GM23338 (cell line): ENCODE measurements at places on chromosomes 3 and 15. TPM values are rescaled to one million over a fixed set of nuclear protein-coding genes. Genes with fewer than 3 reads are reported as not detected.

GRCh38 chr3:81651139-81651538, 110.3 kb downstream of the GBE1 start:
- no peak for DNase-seq

DNA sequence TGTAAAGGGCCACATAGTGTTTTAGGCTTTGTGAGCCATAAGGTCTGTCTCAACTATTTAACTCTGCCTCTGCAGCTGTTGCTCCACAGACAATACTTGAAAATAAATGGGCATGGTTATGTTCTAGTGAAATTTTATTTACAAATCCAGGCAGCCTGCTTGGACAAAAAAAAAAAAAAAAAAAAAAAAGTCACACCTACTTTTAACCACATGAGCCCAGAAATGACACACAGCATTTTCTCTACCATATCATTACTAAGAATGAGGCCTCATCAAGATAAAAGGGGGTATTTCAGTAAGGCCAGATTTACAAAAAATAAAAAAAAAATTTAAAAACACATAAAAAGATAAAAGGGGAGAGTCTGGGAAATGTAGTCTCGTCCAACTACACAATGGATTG, 1.7 kb upstream of the NGLY1 start:
- no peak for DNase-seq

DNA sequence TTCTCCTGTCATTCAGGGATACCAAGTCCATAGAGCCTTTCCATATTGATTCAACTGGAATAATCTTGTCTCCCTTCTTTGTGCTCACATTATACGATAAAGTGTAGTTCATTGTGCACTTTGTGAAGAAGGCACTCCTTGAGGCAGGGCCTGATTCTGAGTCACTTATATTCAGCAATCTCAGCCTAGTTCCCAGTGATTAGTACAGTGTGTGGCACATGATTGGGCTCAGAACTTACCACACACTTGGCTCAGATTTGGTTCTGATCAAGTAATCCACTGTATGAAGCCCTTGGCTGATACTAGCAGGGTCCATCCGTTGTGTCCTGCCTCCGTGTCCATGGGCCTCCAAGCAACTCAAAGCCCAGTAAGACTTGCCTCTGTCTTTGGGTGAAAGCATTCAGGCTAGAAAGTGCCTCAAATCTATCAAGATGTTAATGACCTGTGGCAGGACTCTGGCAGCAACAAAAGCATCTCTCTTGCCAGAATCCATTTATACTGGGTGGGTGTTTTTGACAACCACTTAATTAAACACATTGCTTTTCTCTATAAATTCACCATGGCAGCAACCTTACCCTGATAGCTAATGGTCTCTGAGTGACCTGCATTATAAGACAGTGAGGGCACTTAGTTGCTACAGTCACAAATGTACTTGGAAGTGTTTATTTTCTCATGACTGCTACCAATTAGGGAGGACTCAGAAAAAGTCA, 51.3 kb downstream of the TPRG1 start:
- DNase-seq: no peak

DNA sequence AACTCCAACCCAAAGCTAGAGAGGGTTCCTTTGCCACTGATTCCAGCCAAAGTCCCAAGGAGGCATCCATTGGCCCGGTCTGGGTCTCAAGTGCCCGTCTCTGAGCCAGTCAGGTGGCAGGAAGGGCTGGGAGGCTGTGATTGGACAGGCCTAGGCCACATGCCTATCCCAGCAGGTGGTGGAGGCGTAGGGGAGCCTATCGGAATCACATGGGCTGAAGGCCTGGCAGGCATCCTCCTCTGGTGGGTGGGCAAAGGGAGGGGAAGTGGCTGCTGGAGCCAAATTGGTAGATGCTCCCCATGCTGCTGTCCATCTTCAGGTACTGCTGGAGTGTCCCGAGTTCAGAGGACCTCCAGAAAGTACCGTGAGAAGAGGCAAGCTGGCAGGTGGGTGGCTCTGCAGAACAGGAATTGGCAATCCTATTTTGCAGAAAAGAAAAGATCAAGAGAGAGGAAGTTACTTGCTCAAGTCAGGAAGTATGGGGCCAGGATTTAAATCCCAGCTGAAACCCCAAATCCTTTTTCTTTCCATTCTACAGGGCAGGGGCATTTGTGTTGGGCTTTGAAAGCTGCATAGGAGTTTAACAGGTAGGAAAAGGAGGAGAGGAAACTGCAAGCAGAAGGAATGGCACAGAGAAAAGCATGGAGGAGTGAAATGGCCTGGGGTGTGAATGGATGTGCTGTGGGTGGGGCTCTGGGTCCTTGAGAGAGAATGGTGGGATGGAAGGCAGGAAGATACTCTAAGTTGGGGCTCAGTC, 3.7 kb downstream of the CHST13 start:
- DNase-seq: no peak

DNA sequence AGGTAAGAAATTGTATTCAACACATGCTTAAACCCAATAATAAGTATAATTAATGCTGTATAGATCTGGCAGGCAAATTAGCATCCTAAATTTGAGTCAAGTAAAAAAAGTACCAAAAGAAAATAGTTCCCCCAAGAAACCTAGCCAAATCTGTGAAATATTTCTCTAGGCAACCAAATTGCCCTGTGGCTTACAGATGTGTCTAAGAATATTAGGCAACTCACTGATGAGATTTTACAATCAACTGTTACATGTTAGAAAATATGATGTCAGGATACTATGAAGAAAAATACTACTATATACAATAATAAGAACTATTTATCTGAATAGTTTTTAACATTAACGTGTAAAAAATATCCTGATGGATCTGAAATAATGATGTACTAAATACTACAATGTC, 397.1 kb downstream of the TIGIT start:
- no peak for DNase-seq

- DNase-seq: peak; percentile 93
Measured at GRCh38 chr3:115698851-115699591, 75.7 kb downstream of the GAP43 start.

DNA sequence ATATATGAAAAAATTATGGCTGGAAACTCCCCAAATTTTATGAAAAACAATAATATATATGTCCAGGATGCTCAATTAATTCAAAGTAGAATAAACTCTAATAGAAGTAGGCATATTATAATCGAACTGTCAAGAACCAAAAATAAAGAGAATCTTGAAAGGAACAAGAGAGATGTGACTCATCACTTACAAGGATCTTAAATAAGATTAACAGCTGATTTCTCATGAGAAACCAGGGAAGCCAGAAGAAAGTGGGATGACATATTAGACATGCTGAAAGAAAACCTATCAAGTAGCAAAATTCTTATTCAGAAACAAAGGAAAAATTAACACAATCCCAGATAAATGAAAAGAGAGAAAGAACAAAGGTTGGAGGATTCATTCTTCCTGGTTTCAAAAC, 66.8 kb downstream of the FAIM start:
- DNase-seq: no peak

GRCh38 chr3:120688121-120688520, 6.1 kb upstream of the HGD start:
- DNase-seq: no peak

- DNase-seq: no peak
Measured at GRCh38 chr3:129224984-129225393, 24.4 kb upstream of the COPG1 start.

- DNase-seq: peak; percentile 52
Measured at GRCh38 chr15:31338879-31339557, 12.4 kb downstream of the KLF13 start.

GRCh38 chr3:32973982-32974381, 22.5 kb downstream of the CCR4 start:
- no peak for DNase-seq

DNA sequence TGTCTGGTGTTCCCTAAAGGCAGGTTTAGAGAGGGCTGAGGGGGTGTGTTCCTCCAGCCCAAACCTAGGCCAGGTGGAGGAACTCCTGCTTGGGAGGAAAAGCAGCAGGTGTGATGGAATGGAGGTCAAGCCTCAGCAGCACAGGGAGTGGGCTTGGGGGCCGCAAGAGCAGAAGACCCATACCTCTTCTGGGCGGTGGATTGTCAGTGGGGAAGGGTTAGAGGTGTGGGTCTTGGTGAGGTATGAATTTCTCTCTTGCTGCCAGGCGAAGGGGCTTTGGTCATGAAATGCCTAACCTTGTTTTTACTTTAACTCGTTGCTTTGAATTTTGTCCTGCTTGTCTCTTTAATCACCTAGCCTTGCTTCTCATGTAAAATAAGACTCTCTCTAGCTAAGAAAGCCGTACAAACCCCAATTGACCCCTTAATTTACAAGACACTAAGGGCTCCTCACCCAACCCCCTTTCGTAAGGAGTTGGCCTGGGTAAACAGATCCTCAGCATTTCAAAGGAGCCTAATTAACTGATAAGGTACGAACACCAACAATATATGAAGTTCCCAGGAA, 38.9 kb downstream of the DHX30 start:
- DNase-seq: peak; percentile 79

STIMATE gene
- 23.6 and 24.3 TPM in 2 replicates for total RNA-seq

- no peak for DNase-seq
Measured at GRCh38 chr3:186901135-186901734, 29.1 kb upstream of the ST6GAL1 start.

KBTBD12 gene
- total RNA-seq: 0.23 and 0.69 TPM in 2 replicates

HOMER2 gene
- 23.9 and 30.9 TPM in 2 replicates for total RNA-seq

- no peak for DNase-seq
Measured at GRCh38 chr3:68207327-68207726, 552.9 kb upstream of the SUCLG2 start.

LRRIQ4 gene
- total RNA-seq: not detected in 2 replicates

- DNase-seq: no peak
Measured at GRCh38 chr3:47541583-47542108, 28.1 kb upstream of the ELP6 start.

CYP11A1 gene
- total RNA-seq: 1.7 and 3.3 TPM in 2 replicates

IRAK2 gene
- total RNA-seq: 0.85 and 1.4 TPM in 2 replicates

DNA sequence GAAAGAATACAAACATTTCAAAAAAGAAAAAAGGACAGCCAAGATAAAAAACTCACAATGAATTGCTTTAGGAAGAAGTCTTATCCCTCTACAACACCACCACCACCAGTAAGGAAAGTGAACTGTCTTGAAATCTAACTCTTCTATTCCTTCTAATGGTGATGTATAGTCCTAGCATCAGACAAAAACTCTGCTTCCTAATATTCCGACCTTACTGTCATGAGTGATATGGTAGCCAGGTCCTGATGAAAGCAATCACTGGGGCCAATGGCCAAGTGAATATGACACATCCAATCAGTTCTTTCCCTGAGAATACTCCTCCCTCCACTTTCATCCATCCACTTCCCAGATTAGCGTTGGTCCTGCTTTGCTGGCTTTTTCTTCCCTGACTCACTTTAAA, 14.8 kb downstream of the GK5 start:
- DNase-seq: peak; percentile 26

DNA sequence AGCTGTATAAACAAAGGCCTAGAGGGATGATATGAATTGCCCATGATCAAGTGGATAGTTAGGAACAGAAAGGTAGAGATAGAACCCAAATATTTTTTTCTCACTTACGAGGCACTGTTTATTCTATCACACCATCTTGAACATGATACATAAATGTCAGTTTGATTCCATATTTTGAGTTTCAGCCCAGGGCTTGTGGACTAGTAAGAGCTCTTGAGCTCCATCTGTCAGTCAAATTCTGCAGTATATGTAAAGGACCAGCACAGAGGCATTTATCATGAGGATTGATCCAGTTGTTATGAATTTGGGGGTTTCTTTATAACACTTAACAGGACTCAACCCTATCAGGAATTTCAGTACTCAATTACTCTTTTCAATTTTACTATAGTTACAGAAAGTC, 4.8 kb downstream of the SLC27A2 start:
- no peak for DNase-seq

CNBP gene
- total RNA-seq: 341 and 348 TPM in 2 replicates

GRCh38 chr3:5918626-5919025, 731.1 kb downstream of the EDEM1 start:
- no peak for DNase-seq

HYKK gene
- total RNA-seq: 5.0 and 5.5 TPM in 2 replicates

TGM4 gene
- not detected in 2 replicates for total RNA-seq

GRCh38 chr3:34107669-34108068, 309.2 kb downstream of the PDCD6IP start:
- no peak for DNase-seq

- peak; percentile 56 for DNase-seq
Measured at GRCh38 chr3:151214459-151214858, 11.4 kb upstream of the GPR171 start.

- no peak for DNase-seq
Measured at GRCh38 chr3:72150634-72151412, 365.9 kb upstream of the PROK2 start.

HACL1 gene
- 25.9 and 33.5 TPM in 2 replicates for total RNA-seq

DNA sequence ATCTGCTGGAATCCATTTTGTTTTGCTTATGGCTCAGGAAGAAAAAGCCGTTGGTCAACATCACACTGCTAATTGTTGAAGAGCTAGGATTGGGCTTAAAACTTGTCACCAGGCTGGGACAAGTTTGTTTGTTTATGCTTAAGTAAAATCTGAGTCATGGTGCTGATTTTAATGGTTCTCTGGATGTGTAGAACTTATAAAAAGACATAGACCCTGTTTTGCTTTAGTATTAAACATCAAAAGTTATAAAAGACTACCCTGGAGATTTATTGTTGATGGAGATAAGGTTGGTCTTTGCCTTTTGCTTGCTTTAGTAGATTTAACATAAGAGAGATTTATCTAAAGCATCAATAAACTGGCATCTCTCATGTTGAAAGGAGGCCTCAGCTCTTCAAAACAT, 348.2 kb upstream of the GOLIM4 start:
- DNase-seq: no peak

DNAJA4 gene
- total RNA-seq: 10.3 and 12.5 TPM in 2 replicates

DNA sequence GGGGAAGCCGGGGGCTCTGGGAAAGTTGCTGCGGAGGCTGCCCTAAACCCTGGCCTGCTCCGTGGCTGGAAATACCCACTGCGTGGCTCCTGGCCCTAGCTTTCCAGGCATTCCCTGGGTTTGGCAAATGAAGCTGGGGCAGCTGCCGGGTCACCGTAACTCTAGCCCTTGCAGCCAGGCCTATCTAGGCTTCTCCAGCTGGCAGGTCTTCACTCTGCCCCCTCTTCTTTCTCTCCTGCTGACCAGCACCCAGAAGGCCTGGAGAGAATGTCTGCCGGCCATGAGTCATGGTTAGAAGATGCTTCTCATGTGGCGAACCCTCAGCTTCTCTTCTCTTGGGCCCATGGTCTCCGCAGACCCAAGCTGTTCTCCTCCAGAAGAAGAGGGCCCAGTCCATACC, 5.6 kb upstream of the DLL4 start:
- no peak for DNase-seq
